Activated CD8-positive, alpha-beta memory T cell treated with anti-CD3 and anti-CD28 coated beads for 1 hour (primary cell): ENCODE measurements at places on chromosomes 1 and 21.

DNA sequence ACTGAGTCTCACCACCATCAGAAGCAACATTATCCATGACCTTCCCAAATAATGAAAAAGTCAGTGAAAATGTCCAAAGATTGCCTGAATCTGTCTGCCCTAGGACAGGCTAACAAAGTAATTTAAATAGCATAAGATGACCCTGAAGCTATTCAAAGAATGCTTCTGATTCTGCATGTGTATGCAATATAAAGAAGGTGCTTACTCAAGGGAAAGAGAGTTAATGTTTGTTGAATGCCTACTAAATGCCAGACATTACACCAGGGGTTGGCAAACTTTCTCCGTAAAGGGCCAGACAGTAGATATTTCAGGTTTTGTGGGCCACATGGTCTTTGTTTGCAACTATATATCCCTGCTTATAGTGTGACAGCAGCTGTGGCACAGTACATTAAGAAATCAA lies 221.9 kb upstream of the DMRTA2 start:
- no peak for DNase-seq

DNA sequence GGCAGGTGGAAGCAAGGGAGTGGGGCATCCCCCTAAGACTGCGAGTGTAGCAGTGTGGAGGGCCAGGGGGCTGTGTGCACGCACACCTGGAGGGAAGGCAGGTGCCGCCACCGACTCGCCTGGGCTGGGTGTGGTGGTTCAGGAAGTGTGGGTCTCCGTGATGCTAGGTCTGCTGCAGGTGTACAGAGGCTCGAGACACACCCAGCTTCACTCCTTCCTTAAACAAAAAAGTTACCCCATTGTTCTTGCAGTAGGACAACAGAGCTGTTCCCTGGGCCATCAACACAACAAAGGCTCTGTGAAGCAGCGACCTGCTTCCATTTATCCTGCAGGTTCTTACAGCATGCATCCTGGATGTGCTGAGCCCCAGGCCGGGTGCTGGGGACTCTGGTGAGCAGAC lies 100.4 kb upstream of the TMEM51 start:
- no peak for DNase-seq

DNA sequence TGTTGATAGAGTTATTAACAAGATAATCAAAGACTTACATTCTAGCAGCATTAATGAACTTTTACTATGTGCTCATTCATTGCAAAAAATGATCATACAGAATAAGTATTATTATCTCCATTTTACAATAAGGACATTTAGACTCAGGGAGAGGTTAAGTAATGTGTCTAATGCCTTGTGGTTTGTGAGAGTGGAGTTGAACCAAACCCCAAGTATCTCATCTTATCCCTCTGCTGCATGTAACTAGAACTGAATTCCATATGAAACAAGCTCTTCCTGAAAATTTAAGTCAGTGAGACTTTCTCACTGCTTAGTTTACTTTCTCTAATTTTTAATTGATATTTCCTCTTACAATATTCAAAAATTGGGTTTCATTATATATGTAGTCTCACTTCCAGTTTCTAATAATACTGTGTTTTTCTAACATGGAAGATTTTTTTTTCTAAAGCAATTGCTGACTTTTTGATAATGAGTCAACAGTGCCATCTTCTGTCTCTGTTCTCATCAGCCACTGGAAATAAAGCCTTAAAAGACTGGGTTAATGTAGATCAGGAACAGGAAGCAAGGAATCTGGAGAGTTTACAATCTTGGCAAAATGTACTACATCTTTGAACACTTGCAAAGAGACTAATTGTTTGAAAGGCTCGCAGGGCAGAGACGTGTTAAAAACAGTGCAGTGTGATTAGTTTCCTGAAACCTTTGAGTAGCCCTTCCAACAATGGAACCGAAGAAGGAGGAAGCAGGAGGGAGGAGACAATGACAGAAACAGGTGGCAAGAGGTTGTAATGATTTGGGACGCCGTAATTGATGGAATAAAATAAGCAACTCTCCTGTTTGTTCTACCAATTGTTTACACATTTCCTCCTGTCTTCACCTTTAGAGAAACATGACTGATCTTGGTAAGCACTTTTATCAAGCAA lies 567.6 kb downstream of the MRPL39 start:
- DNase-seq = no peak

- DNase-seq = no peak
These were observed 24.8 kb upstream of the RNF19B start for GRCh38 chr1:32989160-32990050.

DNA sequence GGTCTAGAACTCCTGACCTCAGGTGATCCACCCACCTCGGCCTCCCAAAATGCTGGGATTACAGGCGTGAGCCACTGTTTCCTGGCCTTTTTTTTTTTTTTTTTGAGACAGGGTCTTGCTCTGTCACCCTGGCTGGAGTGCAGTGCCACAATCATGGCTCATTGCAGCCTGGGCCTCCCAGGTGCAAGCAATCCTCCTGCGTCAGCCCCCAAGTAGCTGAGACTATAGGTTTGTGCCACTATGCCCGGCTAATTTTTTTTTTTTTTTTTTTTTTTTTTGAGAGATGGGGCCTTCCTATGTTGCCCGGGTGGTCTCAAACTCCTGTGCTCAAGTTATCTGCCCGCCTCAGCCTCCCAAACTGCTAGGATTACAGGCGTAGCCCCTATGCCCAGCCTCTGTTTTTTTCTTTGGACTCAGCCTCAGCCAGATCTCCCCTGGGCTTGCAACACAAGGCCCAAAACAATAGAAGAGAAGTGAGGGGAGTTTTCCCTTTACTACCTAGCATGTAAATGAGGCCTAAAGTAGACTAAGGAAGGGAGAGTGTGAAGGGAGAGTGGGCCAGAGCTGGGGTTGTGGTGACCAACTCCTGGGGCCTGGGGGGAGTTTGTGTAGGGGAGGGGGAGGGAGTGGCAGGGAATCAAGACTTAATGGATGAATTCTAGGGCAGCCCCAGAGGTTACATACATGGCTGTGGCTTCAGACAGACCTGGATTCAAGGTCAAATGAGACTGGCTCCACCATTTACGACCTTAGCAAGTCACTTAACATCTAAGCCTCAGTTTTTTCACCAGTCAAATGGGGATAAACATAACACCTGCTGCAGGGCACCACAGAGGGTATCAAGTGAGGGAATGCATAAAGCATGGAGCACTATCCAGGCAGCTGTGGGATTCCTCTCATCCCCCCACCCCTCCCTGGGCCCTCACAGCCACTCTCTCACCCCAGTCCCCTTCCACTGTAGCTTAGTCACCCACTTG lies 1.6 kb upstream of the CD52 start:
- DNase-seq = no peak

DNA sequence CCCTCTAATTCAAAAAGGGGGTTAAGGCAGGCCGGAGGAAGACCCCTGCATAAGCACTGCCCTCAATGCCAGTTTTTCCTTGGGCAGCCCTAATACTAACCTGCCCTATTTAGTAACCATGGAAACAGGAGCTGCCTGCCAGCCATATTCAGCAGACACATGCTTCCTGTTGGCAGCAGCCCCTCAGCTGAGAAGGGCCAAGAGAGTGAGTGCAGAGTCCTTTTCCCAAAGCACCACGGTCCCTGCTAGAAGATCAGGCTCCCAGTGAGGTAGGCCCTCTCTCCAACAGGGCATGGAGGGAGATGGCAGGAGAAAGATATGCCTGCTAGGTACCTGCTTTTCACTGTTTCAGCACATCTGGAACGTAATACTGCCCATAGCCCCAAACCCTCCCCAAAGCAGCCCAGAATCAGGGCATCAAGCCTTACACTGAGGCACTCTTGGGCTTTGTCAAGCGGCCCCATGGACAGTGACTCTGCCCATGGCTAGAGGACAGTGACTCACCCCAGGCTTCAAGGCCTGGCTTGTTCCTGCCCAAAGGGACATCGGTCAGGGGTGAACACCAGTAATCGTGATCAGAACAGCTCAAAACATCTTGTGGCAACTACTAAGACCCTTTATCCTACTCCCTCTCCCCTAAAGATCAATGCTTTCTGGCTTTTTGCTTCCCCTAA lies 64.5 kb downstream of the BCAR3 start:
- no peak for DNase-seq

GRCh38 chr1:94522304-94522703 lies 19.3 kb downstream of the F3 start:
- DNase-seq = no peak
